T-cell (primary cell): ENCODE measurements at places on chromosomes 4 and X.

DNA sequence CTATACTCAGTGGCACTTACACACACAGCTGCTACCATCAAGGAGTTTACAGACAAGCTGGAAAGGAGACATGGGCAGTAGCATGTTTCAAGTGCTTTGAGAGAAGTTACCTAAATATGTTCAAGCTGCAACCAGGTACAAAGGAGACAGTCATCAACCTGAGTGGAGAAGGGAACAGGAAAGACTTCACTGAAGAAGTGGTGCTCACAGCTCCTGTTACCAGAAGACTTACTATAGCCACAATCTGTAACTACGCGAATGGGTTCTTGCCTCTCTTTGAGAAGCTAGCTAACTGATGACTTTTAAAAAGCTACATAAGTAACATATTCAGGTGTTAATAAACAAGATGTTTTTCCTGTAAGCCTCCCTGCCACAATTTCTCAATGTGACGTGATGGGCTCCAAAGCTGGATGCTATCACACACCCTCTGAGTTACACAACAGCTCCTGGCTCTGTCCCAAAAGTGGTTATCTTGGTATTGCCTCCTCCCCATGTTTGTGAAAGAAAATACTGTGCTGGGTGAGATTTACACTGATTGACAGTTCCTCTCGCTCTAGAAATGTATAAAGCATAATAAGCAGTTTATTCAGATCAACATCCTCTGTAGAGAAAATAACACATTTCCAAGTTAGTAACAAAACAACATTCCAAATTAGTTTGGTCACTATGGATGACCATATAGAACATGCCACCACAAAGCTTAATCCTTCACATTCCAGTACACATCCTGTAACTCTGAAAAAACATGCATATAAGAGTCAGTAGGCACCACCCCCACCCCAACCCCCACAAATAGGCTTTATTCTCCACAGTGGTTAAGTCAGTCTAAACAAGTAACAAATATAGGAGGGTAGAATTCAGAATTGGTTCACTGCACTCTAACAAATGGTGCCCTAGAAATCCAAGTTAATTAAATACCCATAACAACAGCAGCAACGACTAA lies 81.8 kb downstream of the FRYL start:
- no peak for DNase-seq

DNA sequence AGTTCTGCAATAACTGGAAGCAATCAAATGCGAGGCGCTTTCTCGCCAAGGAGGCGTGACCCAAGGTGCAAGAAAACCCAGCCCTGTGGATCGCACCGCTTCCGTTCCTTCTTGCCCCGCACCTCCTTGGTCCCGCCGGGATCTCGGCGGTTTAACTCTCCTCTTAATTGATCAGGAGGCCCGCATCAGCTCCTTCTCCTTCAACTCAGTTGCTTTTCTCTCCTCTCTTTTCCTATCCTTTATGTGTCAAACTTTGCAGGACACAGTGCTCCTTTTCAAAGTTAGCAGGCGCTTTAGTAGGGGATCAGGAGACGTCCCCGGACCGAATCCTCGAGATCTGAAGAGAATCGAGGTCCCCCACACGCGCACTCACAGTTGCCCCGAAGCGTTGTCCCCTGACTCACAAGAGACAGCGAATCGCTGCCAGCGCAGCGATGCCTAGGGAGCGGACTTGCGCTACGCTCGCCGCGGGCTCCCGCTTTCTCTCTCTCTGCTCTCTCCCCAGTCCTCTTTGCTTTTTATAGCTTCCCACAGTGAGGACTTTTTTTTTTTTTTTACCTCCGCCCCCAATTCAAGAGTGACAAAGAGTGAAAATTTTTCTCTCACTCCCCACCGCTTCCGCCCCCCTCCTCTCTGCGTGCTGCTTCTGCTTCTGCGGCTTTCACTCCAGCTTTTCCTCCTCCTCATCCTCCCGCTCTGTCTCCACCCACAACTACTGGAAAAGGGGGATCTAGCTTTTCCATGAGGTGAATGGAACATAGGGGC lies at the start of gene DKK2:
Gene DKK2, minus strand, starts transcription at position 495 of the 765 bp plus-strand sequence. CDS start 722 bp downstream, outside the sequence.
- no peak for DNase-seq

DNA sequence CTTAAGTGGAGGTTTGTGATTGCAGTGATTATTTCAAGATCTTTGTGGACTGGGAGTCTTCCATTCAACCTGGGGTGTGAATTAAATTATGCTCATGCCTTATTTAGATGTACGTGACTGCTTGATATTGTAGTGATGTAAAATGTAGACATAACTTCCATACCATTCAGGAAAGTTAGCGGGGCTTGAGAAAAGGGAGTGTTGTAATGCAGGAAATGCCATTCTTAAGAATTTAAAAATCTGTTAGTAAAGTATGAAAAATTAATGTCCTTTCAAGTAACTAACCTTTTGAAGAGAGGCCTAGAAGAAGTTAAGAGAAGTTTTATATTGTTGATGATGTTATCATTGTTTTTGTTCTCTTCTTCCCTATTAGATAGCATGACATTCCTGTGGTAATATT lies 318.2 kb downstream of the CCSER1 start:
- DNase-seq: no peak

DNA sequence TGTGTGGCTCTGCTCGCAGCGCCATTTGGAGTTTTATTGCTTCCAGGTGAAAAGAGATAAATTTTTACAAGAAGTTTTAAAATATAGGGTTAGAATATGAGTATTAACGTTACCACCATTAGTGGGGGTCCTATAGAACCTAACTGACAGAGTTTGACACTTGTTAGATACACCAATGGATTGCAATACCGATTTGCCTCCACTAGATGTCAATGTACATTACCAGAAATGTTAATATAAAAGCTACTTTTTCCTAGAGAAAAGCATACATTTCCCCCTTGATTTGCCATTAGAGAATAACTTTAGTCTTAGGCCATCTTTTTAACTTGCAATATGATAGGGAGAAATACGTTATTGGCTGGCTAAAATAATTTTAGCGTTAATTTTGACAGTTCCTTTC lies 108.4 kb downstream of the LINC00632 start:
- no peak for DNase-seq

- no peak for DNase-seq
These were observed 453 bp upstream of the PBDC1 start for GRCh38 chrX:76172325-76172893.

DNA sequence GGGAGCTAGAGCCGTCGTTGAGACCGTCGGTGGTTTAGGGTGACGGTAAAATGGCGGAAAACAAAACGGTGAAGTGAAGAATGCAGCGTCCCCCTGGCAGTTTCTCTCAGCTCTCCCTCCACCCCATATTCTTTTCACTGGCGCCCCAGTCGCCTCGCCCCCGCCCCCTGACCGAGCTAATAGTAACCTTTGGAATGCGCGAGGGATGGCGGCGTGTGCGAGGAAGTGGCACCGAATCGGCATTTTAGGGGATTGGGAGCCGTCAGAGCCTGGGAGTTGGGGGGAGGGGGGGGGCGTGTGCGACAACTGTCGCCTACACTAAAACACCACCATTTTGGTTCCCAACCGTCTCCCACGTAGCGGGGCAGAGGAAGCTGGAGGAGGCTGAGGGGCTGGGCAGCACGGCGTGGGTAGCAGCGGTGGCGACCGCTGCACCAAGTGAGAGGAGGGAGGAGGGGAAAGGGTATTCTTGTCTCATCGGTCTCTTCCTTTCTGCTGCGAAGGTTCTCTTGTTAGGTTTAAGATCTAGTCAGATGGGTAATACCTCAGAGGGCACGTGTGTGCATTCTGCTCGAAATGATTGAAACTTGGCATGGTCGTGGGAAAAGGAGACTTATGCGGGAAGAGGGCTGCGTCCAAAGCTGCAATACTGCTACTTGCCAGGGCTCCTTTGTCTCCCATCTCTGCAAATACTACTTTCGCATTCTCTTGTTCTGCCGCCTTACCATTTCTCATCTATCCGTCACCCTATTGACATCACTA lies 840 bp downstream of the ZNF711 start:
- no peak for DNase-seq

- DNase-seq: no peak
These were observed 97.3 kb upstream of the DDX3X start for GRCh38 chrX:41236629-41237028.

- DNase-seq: no peak
These were observed 73.0 kb downstream of the TMEM165 start for GRCh38 chr4:55468724-55469123.

DNA sequence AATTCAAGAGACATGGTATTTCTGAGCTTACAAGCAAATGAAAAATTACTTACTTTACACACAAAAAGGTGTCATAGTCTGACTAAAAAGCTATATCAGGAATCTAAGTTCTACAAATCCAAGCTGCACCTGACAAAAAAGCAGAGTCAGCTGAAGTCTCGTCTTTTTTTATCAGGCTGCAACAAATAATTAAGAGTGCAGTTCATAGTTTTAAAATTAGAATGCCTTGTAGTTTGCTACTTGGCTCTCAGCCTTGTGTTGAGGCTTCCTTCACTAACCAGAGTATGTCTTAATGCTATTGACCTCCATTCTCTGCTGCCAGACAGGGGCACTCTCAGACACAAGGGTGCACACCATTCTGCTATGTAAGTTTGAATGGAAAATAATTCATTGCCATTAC lies 940.7 kb downstream of the PCDH7 start:
- no peak for DNase-seq

DNA sequence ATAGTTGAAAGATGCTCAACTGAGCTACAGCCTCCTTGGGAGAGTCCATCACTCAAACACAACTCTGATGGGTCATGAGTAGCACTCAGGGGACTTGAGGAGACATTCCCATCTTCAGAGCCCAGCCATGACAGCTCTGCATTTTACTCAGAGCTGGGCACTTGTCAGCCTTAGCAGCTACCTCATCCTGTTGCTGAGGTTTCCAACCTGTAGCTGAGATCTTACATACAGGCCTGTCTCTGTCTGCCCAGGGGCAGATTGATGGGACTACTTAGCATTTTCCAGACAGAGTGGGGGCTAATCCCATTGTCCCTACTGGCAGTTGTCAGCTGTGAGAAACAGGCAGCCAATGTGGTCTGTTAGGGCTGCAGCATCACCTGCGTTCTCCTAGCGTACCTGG lies 3.5 kb downstream of the FHDC1 start:
- no peak for DNase-seq

DNA sequence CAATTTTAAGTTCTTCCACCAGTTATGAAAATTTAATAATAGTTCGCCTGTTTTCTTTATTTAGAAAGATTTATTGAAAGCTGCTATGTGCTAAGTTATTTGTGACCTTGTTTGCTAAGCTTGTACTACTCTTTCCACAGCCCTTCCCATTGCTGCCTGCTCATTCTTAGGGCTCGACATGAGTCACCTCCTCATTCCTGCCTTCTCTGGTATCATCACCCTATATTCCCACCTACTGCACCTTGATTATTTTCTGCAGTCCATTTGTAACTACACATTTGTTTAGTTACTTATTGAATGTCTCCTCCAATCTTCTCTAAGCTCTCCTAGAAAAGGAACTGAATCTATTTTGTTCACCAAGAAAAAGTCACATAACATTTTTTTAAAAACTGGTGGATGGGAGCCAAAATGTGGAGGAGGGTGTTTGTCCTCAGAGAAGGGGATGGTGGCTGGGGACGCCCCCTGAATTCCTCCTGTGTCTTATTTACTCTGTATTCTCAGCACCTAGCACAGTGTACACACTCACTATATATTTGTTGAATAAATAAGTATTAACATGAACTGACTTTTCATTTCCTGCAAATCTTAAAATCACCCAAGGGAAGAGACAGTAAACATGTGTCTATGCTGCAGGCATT lies 3.7 kb upstream of the RAB9A start:
- DNase-seq: no peak

DNA sequence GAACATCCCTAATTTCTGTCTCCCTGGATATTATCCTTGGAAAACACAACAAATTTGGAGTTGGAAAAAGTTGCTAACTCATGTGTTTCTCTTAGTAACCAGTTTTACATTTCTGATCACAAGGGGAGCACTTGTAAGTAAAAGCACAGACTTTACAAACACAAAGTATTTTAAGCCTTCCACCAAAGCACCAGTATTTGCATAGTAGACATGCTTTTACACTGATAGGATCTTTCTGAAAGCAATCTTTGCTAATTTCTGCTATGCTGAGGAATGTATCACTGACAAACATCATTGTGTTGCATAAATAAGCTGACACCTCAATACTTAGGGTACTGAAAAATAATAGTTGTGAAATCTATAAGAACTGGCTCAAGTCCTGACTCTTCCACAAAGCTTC lies 100.6 kb downstream of the MID1 start:
- DNase-seq: no peak

DNA sequence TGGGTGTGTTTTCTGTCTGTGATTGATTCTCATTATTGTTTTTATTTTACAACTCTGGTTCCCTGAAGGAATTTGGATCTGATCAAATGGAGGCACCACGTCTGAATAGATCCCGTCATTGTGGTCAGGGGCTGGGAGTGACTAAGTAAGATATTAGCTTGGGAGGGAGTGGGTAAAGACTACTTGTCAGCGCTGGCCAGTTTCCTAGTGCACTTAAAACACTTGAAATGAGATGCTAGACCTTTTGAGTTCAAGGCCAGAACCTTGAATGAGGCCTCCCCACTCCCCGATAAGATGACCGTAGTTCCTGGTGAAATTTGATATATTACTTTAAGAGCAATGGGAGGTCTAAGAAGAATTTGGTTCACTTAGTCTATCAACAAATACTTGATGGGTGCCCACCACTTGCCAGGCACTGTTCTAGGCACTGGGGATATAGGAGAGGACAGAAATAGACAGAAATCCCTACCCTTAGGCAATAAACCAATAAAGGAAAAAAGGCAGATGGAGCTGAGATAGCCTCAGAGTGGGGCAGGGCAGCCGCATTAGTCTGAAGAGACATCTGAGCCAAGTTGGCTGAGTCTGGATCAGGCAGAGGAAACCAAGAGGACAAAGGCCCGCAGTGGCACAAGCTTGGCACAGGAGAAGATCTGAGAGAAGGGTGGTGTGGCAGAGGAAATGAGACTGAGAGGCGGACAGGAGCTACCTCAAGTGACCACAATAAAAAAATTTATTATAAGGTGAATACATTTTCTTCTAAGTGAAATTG lies 11.8 kb downstream of the FAM184B start:
- DNase-seq: no peak

DNA sequence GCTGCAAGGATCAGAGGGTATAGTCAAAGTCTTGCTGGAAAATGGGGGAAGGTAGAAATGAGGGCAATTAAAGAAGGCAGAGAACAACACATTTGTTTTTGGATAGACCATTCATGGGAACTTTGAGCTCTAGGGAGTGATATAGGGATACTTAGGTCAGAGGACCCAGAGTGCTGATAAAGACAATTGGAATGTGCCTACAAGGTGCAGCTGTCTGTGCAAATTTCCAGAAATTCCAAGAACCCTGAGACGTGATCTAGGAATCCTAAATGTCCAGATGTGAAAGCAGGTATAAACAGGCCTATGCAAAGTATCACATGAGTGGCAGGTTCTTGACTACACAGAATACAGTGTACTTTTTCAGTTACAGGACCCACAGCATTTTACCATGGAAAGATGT lies 24.2 kb downstream of the FNIP2 start:
- no peak for DNase-seq
